ENCODE measurements at places on chromosomes 7 and 10.

GRCh38 chr7:80981405-80981804 is 62.6 kb upstream of the SEMA3C start:
- no peak for DNase-seq

- no peak for DNase-seq
Measured at GRCh38 chr10:43710772-43711471, 62.2 kb upstream of the ZNF32 start.

GRCh38 chr7:120276720-120277119 is 3.7 kb downstream of the KCND2 start:
- DNase-seq, result no peak

- peak; percentile 21 for DNase-seq
Measured at GRCh38 chr7:131040467-131040932, 287.2 kb upstream of the MKLN1 start.

GRCh38 chr10:12358863-12359564 is 9.7 kb downstream of the CAMK1D start:
- DNase-seq, result no peak

DNA sequence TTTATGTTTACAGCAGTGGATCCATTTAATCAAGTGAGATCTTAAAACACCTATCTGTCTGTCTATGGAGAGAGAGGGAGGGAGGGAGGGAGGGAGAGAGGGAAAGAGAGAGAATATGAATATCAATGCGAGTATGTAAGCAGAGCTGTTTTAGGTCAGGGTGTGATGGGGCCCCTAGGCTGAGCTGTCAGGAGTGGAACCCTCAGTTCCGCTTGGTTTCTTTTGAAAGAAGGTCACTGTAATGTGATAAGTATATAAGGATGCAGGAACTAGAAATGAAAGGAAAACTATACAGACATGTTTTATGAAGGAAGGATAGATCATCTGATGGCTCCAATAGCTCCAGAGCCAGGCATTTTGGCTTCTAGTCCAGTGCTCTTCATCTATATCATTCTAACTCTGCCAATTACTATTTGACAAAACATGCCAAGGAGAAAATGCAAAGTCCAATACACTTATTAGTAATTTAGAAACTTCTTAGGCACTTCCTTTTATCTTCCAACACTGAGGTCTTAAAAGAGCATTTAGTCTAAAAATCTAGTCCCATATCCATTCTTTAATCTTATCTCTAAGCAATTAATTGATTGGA is 70.3 kb downstream of the NRCAM start:
- no peak for DNase-seq

GRCh38 chr10:124498056-124498455 is 36.4 kb downstream of the LHPP start:
- DNase-seq, result no peak

GRCh38 chr7:45421806-45422205 is 152.4 kb upstream of the ADCY1 start:
- DNase-seq, result no peak

- no peak for DNase-seq
Measured at GRCh38 chr7:7002418-7003062, 176.5 kb upstream of the CCZ1B start.

- DNase-seq, result no peak
Measured at GRCh38 chr7:82443036-82443546, 486 bp downstream of the CACNA2D1 start.

GRCh38 chr10:48516911-48517310 is 88.0 kb downstream of the ARHGAP22 start:
- no peak for DNase-seq

GRCh38 chr7:5423306-5423975 is at the start of gene TNRC18:
TSS of gene TNRC18 (minus strand) at chr7:5423834. CDS start at chr7:5421246, 2,588 bp downstream.
- no peak for DNase-seq

Measured in SHP77 (cell line).